Fibroblast of lung (primary cell): ENCODE measurements at places on chromosomes 6 and 20.

- no peak overlapping the region for H3K27ac ChIP-seq
- no peaks in the 10 kb centered on the region for H3K36me3 ChIP-seq
- no peaks in the 10 kb centered on the region for H3K4me1 ChIP-seq
Measured at GRCh38 chr6:5471044-5471443, 209.7 kb downstream of the FARS2 start.

GRCh38 chr6:139536751-139537617 lies 162.5 kb upstream of the CITED2 start:
- no peak overlapping the region for H3K27ac ChIP-seq
- H3K4me3 ChIP-seq: no peak overlapping the region
- DNase-seq: no peak
- H3K4me1 ChIP-seq: peaks cover 12% of the 10 kb centered on the region

DNA sequence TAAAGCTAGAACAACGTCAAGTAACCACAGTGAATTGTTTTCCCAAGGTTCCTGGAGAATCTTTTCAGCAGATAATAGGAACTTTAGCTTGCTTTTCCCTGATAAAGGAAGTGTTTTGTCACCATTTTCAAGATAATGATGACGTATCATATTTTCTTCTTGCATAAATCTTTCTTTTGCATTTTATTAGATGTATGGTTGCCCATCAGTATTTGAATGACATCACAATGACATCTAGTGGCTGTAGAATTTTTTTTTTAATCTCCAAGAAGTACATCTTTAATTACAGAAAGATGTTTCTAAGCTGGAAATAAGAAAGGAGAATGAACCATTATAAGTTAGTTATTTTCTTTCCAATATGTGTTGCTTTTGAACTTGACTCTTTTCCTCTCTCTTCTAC lies 83.0 kb downstream of the CENPW start:
- H3K36me3 ChIP-seq: no peaks in the 10 kb centered on the region
- no peak for DNase-seq
- no peaks in the 10 kb centered on the region for H3K4me1 ChIP-seq
- no peak overlapping the region for H3K27ac ChIP-seq
- no peak overlapping the region for H3K4me3 ChIP-seq

DNA sequence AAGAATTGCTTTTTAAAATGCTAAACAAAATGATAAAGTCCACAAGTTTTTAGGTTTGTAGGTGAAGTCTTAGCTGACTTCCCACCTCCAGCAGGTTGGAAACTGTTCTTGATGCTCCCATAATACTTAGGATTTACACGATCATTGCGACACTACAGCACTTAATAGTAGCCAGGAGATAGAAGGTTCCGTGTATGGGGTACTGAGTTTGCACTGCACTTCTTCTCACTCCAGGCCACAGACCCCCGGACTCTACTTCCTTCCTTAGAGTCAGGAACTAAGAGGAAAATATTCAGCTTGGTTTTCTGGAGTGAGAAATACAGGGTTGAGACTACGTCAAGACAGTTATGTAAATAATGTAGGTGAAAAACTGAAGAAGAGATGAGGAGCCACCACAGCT lies 56.1 kb upstream of the SGK1 start:
- H3K36me3 ChIP-seq: no peaks in the 10 kb centered on the region
- H3K4me3 ChIP-seq: no peak overlapping the region
